Neural crest cell (in vitro differentiated cells): ENCODE measurements at places on chromosomes 3 and 15. TPM values are rescaled to one million over a fixed set of nuclear protein-coding genes. Genes with fewer than 3 reads are reported as not detected.

AADAC gene
- total RNA-seq: not detected in 2 replicates

ANKUB1 gene
- not detected in 2 replicates for total RNA-seq

GLDN gene
- 1.7 and 2.4 TPM in 2 replicates for total RNA-seq

FYCO1 gene
- total RNA-seq: 9.7 and 10.4 TPM in 2 replicates

NR2E3 gene
- not detected in 2 replicates for total RNA-seq

GASK1A gene
- total RNA-seq: 2.1 and 2.9 TPM in 2 replicates

DZIP1L gene
- total RNA-seq: 26.6 and 28.1 TPM in 2 replicates

TTLL13 gene
- total RNA-seq: 0.19 TPM in 1 of 2 replicates, not detected in the other

LRRIQ4 gene
- 0.12 and 0.16 TPM in 2 replicates for total RNA-seq

SMARCC1 gene
- 281 and 308 TPM in 2 replicates for total RNA-seq

ZIC1 gene
- 54.3 and 64.5 TPM in 2 replicates for total RNA-seq

FAM98B gene
- 38.0 and 54.6 TPM in 2 replicates for total RNA-seq

GATA2 gene
- total RNA-seq: 0.30 and 0.52 TPM in 2 replicates

GABRR3 gene
- total RNA-seq: not detected in 2 replicates

DNA sequence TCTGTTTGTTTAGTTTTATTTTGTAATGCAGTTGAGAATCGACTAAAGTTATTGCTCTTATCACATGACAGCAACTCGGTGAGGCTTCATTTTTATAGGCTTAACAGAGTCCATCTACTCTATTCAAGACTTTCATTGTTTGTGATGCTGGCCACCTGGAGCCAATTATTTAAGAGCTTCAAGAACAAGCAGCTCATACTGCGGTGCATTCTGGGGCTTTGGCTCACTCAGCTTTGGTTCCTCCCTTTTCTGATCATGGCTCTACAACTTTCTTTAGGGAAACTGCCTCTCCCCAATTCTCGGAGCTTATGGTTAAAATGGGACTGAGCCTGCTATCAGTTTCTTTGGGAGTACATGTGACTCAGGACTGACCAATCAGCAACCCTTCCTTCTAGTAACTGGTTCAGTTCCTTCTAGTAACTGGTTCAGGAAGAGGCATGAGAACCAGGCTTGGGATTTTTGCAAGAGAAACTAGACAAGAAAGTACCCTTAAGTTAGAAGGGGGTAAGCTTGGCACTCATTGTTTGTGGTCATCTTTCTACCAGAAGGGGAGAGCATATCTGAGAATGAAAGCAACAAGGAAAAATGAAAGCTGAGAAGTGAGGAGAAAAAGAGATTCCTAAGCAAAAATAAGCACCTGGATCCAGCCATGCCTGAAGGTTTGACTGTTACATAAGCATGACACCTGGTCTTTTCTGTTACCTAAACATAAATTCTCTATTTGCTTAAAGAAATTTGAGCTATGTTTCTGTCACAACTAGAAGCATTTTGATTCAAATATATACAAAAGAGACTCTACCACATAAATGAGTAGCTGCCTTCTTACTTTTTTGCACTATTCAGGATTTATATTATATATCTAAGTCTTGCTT lies 24.1 kb upstream of the ARHGEF3 start:
- no peak for DNase-seq

DNA sequence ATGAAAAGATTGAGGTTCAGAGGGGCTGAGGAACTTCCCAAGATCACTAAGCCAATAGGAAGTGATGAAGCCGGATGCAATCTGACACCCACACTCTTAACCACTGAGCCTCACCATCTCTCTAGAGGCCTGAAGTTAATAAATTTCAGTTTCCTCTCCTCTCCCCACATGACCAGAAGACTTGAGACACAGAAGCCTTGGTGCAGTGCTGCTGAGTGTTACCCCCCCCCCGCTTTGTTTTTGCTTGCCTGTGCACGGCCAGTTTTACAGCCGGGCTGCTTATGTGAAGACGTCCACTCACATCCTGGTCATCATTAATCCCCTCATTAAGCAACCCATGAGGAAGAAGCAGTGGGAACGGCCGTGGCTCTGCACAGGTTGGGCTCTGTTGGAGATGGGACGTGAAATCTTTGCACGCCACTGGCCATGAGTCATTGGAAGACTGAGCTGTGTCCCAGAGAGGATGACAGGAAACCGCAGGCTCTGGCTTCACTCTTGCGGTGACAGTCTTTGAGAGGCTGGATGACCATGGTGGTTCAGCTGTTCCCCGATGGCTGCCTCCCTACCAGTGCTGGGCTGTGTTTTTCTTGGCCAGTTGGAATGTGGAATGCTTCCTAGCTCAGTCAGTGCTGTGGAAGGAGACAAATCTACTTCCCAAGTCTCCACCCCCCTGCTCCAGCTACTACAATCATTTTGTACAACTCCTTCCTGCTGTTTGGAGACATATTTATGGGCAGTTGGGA lies 232.6 kb upstream of the LRTM1 start:
- DNase-seq: no peak

GRCh38 chr3:29285471-29286071 lies 4.7 kb downstream of the RBMS3 start:
- no peak for DNase-seq

- DNase-seq: no peak
These were observed 463.1 kb upstream of the GOLIM4 start for GRCh38 chr3:168558728-168559411.

DNA sequence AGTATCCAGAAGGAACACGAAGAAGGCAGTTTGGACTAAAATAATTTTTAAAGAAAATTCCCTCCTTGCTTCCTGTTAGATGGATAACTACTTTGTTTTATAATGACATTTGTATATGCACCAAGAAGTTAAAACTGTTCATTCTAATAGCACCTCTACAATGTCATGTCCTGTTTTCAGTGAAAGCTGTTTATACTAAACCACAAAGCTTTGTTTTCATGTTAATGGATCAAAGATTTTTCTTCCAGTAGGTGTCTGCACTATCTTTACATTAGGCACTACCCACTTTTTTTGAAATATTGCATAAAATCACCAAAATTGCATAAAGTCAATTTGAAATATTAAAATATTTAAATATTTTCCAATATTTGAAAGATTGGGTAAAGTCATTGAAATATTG lies 10.1 kb downstream of the RARRES1 start:
- no peak for DNase-seq

DNA sequence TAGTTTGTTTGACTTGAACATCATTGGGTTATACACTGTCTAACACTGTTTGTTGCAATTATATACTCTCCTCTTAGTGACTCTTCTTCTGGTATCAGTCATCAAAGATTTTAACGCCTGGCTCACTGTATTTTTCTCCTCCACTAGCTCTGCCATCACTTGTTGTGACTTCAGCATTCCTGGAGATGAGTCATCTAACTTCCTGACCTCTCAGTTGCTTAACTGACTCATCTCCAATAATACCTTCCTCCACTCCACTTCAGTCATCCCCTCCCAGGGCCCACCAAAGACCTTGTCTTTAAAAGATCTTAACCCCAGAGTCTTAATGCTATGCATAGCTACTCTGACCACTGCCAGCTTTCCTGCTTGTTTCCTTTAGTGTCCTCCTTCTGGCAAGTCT lies 28.6 kb upstream of the CLSTN2 start:
- no peak for DNase-seq

GRCh38 chr15:62758126-62758951 lies 284.2 kb upstream of the TPM1 start:
- DNase-seq: no peak

DNA sequence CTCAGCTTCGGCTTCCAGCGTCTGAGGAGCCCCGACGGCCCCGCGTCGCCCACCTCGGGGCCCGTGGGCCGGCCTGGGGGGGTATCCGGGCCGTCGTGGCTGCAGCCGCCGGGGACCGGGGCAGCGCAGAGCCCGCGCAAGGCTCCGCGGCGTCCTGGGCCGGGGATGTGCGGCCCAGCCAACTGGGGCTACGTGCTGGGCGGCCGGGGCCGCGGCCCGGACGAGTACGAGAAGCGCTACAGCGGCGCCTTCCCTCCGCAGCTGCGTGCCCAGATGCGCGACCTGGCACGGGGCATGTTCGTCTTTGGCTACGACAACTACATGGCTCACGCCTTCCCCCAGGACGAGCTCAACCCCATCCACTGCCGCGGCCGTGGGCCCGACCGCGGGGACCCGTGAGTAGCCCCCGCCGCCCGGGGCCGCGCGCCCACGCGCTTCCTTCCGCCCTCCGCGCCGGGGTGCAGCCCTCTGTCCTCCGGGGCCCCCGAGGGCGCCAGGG lies 462 bp downstream of the EDEM1 start:
- DNase-seq: peak; percentile 36

- no peak for DNase-seq
These were observed 367.5 kb downstream of the MECOM start for GRCh38 chr3:169295912-169296570.

- no peak for DNase-seq
These were observed 35.4 kb downstream of the MBNL1 start for GRCh38 chr3:152304160-152304559.

GRCh38 chr3:117799387-117799735 lies 1089.8 kb downstream of the TUSC7 start:
- no peak for DNase-seq

DNA sequence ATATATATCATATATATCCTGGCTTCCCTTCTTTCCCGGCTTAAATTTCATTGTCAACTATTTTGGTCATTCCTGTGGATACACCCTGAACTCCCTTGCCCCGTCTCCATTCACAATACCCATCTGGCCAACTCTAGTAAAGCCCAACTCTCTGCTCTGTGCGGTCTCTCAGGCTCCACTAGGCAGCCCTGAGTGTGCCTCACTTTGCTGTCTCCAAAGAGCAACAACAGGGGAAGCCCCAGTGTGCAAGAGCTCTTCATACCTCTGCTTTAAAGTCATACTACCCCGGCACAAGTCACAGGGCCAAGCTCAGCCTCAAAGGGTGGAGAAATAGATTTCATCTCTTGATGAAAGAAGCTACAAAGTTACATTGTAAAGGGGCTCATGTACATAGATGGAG lies 18.9 kb upstream of the FEM1B start:
- DNase-seq: no peak

- no peak for DNase-seq
These were observed 34.5 kb downstream of the ZBTB11 start for GRCh38 chr3:101642441-101642840.

GRCh38 chr3:94524102-94524919 lies 461.4 kb downstream of the NSUN3 start:
- no peak for DNase-seq

DNA sequence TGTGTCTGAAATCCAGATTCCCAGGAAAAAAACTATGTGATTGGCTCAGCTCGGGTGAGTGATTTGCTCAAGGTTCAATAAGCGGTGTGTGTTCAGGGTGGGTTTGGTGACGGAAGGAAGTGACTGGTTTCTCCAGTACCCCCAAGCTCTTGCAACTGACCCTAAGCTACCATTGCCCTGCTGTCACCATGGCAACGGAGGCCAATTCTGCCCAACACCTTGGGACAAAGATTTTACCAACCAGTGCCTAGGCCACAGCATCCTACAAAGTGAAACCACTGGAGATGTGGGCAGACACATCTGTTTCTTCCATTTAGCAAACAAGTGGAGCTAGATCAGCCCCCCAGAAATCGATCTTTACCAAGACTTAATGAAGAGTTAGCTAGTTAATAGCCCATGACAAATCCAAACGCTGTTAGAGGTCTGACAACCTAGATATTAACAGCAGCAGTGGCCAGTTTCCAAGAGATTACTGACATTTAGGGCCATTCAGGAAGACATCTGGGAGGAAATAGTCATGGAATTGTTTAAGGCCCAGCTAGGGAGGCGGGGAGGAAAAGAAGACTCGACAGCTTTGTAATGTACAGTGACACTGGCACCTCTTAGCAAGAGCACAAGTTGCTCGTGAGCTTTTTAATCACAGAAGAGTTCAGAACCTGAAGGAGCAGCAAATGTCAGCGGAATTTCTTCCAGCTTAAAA lies 195.9 kb downstream of the SLCO3A1 start:
- DNase-seq: no peak

- no peak for DNase-seq
These were observed 59.0 kb downstream of the MAGI1 start for GRCh38 chr3:65979731-65980130.

DNA sequence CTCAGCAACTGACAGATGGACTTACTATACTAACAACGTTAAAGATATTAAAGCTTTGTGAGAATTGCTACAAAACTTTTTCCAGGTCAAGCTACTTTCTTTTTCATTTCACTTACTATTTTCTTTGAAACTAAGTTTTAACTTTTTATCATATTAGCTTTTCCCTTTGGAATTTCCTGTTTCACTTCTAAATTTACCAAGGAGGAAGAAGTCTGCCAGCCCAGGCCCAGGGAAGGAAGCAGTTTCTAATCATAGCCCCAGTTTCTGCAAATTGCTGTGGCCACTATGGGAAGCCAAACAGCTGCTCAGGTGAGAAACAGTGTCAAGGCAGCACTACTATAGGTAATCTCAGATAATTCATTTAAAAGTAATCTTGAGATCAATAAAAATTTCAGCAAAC lies 18.4 kb downstream of the CYFIP1 start:
- DNase-seq: no peak

DNA sequence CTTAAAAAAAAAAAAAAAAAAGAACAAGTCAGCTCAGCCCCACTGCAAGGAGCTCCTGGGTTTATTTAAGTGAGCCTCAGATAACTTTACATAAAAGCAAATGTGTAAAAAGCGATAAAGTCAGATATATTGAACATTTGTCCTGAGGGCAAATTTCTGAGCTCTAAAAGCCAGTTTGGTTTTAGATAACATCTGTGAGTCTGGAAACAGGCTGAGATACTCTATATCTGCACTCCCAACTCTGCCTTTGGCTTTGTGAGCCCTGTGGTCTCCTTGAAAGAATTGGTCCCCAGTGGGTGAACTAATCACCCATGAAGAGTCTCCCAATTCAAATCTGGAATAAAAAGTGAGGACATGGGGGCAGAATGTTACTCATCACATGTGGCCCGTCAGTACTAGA lies 104.6 kb downstream of the APBA2 start:
- no peak for DNase-seq

GRCh38 chr15:63602595-63602994 lies 5.4 kb downstream of the FBXL22 start:
- no peak for DNase-seq

- DNase-seq: no peak
These were observed 291.3 kb downstream of the TLE3 start for GRCh38 chr15:69806287-69806915.

- DNase-seq: no peak
These were observed 35.8 kb downstream of the CTNNB1 start for GRCh38 chr3:41234823-41235721.

- DNase-seq: no peak
These were observed 16.2 kb upstream of the ANKDD1A start for GRCh38 chr15:64895285-64896065.
